NCI-H510A treated with DMSO at 0.1 percent for 48 hours (cell line): ENCODE measurements at places on chromosomes 2 and 18.

GRCh38 chr2:3481736-3482362 lies 37.5 kb downstream of the ADI1 start:
- no peak for DNase-seq

DNA sequence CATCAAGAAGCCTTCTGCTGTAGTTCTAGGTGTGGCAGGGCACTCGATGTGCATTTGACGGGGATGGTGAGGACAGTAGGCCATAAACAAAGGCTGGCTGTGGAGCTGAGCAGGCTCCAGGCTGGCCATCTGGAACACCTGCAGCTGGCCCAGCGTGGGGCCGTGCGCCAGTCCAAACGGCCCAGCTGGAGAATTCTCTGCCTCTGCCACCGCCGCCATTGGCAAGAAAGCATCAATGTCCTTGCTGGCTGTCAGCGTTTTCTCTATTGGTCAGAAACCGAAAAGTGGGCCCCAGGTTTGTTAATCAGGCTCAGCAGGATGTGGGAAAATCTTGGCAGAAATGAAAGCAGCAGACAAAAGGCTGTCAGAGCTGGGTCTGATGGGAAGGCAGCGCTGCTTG lies 24.0 kb upstream of the CTIF start:
- DNase-seq = no peak

- DNase-seq = no peak
Observed at GRCh38 chr2:224884188-224884587, 158.1 kb downstream of the DOCK10 start.

DNA sequence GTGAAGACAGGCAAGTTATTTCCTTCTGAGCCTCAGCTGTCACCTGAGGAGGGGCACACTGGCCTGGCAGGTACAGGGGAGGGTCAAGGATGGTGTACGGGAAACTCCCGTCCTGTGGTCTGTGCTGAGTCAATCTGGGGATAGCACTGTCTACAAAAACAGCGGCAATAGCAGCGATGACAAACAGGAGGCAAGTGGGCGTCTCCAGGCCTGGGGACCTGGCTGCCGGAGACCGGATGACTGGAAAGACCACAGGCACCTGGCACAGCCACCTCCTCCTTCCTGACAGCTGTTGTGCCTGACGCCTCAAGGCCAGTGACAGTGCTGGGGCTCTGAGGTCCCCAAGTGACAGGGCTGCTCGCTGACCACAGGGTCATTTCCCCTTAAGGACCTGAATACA lies 202.1 kb upstream of the HS6ST1 start:
- DNase-seq = no peak

DNA sequence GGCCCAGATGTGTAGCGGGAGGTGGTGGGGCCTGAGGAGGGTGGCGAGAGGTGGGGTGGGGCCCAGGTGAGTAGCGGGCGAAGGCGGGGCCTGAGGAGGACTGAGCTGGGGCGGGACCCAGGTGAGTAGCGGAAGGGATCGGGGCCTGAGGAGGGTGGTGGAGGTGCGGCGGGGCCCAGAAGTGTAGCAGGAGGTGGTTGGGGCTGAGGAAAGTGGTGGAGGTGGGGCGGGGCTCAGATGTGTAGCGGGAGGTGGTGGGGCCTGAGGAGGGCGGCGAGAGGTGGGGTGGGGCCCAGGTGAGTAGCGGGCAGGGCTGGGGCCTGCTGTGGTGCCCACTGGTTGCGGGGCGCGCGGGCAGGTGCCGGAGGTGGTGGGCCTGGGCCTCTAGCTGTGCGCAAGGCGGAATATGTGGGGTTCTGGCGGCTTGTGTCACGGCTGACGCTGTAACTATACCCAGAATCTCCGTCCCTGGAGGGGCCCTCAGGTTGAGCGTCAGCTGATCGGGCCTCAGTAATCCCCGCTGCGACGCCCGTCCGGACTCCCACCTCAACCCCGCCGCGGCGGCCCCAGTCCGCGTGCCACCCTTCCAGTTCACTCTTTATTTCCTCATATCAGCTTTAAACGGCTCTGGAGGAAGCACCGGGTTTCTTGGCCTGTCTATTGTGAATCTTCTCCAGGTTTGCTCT lies 866 bp upstream of the SF3B6 start:
- peak; percentile 62 for DNase-seq

DNA sequence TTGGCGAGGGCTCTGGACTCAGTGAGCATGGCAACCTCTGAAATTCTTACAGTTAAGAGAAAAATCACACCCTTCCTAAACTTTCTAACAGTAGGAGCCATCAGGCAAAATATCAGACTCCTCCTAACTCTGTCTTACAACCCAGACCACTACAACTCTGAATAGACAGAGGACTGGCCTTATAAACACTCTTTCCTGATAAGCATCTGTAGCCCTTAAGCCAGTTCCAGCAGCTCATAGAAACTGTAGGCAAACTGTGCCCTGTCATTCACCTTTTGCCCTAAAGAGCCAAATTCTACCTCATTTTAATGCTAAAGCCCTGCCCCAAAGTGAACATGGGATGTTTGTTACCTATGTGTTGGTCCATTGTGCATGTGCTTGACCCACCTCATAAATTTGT lies 304.8 kb downstream of the ALK start:
- no peak for DNase-seq

GRCh38 chr2:140085674-140086073 lies 1305.5 kb upstream of the NXPH2 start:
- no peak for DNase-seq

- no peak for DNase-seq
Observed at GRCh38 chr18:75128051-75128605, 80.8 kb downstream of the PTGR3 start.

DNA sequence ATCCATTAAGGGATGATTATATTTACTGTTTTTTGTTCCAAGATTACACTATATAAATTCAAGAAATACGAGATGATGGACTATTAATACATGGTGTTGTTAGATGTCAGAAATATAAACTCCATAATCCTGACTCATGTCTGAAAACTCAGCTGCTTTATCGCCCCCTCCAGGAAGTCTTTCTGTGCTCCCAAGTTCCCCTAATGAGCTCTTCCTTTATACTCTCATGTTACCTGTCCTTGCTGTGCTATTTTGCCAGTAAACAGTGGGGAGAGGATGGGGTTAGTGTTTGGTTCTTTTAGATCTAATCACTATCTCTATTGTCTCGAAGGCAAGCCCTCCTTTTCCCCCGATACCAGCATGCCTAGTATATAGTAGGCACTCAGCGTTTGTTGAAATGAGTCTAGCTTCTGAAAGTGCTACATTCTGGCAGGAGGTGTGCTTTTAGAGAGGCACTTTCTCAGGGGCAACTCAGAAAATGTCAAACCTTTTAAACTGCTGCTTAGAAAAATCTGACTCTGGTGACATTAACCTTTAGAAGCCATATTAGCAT lies 21.4 kb upstream of the BARD1 start:
- DNase-seq = no peak

DNA sequence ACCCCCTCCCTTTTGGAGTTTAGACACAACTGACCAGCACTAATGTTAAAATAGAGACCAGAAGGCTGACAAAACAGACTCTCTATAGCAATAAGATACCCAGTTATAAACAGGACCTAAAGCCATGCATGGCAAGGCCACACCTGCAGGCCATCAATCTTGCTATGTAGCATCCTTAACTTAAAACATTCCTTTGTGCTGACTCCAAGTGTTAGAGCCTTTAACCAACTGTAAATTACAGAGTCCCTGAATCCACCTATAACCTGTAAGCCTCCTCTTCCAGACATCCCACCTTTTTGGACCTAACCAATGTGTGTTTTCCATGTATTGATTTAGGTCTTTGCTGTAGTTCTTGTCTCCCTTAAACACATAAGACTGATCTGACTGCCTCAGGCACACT lies 17.9 kb downstream of the ANKMY1 start:
- DNase-seq = no peak

DNA sequence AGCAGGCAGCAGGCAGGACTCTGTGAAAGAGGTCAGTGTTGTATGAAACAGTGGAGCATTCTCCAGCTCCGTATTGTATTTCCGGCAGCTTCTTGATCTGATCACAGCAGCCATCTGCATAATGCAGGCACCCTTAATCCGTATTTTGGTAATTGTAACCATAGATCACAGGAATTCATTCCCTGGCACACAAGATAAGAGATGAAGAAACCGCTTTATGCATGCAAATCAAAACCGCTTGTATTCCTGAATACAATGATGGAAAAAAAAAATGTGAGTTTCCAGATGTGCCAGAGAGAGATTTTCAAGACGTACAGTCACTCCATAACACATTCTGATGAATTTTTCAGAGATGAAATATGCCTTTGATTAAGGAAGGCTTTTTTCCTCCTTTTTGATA lies 221.3 kb downstream of the ACKR3 start:
- no peak for DNase-seq

DNA sequence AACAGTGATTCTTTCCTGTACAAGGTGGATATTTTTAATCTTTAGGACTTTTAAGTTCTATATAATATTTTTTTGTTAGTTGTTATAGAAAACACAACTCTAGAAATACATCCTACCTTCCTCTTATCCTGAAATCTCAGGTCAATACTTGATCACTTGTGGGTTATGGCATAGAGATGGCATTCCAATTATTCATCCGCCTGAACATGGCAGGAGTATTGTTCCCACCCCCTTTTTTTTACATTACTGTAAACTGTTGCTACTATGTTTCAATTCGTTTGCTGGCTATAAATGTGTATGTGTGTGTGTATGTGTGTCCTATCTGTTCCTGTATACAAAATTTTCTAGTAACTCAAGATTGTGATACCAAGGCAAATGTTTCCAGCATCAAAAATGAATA lies 43.3 kb upstream of the FN1 start:
- no peak for DNase-seq

- DNase-seq = no peak
Observed at GRCh38 chr2:150042500-150043171, 444.8 kb downstream of the RND3 start.

- DNase-seq = no peak
Observed at GRCh38 chr18:13545514-13545913, 180.8 kb downstream of the FAM210A start.

DNA sequence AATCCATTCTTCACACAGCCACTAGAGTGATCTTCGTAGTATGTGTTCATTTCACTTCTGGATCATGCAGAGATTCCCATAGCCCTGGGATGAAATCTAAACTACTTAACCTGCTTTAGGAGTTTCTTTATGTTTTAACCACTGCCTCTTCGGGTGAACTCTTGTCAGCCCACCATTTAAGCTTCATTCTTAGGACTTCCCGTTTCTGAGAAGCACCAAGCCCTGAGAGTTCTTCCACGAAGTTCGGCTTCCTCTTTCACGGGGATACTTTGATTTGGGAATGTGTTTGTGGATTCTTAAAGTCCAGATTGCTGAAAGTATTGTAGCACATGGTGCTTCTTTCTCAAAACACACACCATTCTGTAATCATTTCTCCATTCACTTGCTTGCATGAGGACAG lies 205.0 kb downstream of the UBE2E3 start:
- DNase-seq = no peak

GRCh38 chr2:151299920-151300539 lies 10.6 kb upstream of the NMI start:
- no peak for DNase-seq
